Fibroblast of the conjunctiva (primary cell): ENCODE measurements at places on chromosomes 5 and 9.

DNA sequence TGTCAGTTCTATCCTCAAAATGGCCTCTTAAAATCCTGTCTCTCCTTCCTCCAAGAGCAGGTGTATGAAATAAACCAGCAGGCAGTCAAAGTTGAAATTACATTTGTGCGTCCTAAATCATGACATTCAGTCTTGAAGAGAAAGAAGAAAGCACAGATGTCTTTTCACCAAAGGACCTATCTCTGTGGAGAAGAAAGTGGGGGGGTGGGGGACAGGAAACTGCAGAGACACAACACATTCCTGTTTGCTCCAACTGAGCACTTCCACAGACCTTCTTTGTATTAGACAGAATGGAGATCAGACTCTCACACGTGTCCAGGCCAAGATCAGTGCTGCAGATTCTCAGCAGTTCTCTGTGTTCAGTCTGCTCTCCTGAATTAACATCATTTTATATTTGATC, 471.9 kb upstream of the RGMB start:
- DNase-seq, result no peak

DNA sequence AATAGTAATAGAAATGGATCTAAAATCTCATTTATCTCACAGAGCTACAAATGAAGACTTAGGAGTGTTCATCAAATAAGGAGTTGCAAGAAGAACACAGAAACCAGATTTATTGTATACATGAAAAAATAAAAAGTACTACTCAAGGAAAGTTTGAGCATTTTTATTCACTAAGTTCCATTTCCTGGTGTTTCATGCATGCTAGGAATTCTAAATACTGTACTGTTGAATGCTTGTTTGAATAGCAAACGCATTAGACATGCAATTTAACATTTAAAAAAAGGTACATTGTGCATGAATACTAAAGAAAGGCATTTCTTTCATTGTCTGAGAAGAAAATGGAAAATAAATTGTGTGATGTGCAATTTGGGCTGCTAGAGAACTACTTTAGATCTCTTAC, 52.1 kb downstream of the C6 start:
- DNase-seq, result no peak

DNA sequence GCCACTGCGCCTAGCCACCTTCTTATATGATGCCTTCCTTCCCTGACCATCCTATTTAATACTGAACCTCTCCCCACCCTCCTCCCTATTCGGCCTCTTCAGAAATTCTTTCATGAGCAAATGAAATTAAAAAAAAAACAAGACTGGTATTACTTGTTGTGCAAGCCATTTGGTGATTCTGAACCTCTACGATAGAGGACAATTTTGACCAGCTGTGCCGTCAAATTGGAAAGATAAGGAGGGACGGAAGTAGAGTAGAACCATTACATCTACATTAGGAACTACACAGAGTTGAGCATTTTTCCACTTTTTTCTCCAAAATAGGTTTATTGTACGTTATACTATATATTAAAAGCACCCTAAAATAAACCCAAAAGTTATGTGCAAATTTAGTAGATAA, 2.9 kb downstream of the DHX29 start:
- DNase-seq, result no peak

- peak; percentile 45 for DNase-seq
Measured at GRCh38 chr9:121738968-121739367, 87.5 kb downstream of the DAB2IP start.

DNA sequence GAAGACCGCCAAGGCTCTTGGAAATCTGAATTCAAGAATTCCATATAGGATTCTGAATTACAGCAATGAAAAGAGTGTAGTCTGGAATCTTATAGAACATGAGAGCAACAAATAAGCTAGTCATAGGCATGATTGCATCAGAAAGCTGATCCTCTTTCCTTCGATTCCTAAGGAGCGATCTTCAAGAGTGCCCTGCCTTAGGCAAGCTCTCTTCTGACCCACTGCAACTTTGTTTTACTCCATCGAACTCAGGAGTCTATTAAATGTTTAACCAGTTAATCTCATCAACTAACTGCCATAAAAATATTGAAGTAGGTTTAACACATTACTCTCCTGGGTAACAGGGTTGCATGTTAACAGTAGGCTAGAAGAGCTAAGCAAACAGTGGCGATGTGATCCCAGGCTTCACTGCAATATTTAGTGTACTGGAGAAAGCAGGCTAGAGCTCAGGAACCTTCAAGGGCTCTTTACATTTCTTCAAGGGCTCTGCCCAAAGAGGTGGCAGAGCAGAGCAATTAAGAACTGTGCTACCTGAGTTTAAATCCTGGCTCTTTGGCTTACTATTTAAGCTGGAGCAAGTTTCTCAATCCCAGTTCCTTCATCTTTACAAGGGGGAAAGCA, 146.3 kb downstream of the RORB start:
- DNase-seq, result no peak

GRCh38 chr9:117737721-117738226, 33.6 kb downstream of the TLR4 start:
- DNase-seq, result no peak

- DNase-seq, result no peak
Measured at GRCh38 chr5:9707732-9708462, 77.7 kb upstream of the TAS2R1 start.

GRCh38 chr9:35882263-35882848, 12.2 kb upstream of the OR13J1 start:
- peak; percentile 67 for DNase-seq

GRCh38 chr5:61307611-61308010, 24.4 kb upstream of the ZSWIM6 start:
- no peak for DNase-seq

DNA sequence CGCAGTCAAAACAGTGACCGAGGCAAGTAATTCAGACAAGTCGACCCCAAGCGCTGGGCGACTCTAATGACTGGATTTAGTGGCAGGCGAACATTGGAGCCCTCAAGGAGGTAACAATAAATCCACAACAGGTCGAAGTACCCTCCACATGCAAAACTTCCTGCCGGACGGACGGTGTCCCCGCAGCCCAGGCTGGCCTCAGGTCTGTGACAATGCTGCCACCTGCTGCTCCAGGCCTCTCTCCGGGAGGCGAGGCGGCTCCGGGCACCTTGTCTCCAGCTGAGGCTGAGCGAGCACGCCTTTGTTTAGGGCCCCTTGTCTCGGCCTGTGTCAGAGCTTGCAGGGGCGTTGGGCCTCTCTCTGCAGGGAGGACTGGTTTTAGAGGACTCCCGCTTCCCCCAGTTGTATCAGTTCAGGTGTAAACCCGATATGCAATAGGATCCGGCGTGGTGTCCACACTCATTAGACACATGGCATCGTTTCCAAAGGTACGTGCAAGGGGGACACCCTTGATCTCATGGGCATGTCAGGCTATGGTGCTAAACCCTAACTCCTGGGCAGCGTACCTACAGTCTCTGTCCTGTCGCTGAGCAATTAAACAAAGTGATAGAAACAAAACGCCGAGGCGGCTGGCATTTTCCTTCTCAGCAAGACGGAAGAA, 628.0 kb upstream of the ADAMTS16 start:
- DNase-seq, result no peak

- DNase-seq, result no peak
Measured at GRCh38 chr9:18675973-18676372, 202.0 kb downstream of the ADAMTSL1 start.

DNA sequence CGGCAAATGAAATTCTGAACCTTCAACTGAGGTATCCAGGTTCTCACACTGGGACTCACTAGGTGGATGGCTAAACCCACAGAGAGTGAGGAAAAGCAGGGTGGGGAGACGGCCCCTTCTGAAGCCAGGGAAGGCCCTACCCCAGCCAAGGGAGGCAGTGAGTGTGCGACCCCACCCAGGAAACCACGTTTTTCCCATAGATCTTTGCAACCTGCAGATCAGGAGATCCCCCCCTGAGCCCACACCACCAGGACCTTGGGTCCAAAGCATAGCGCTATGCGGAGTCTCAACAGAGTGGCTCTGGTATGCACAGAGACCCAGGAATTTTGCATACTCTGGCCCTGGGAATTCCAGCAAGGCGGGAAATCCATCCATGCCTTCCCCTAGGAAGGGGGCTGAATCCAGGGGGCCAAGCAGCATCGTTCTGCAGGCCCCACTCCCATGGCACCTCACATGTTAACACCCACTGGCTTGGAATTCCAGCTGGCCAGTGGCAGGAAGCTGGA, 19.9 kb downstream of the DTWD2 start:
- no peak for DNase-seq

- DNase-seq, result no peak
Measured at GRCh38 chr5:6393596-6394194, 15.3 kb upstream of the MED10 start.

DNA sequence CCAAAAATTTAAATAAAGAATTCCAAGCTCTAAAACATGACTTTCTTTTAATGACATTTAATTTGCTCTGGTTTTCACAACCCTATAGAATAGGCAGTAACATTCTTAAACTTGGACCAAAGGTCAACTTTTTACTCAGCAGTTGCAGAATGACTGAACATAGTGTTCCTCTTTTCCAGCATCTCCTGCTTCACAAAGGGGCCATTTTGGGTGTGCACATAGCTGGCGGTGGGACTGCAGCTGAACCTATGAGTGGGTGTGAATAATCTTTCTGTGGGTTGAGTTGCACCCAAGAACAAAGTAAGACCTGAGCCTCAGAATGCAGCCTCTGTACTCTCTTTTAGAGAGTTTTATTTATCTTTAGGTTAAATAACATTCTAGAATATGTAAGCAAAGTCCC, 96.9 kb upstream of the HAPLN1 start:
- DNase-seq, result no peak

GRCh38 chr9:95506428-95506677, 10.4 kb downstream of the PTCH1 start:
- DNase-seq, result no peak

DNA sequence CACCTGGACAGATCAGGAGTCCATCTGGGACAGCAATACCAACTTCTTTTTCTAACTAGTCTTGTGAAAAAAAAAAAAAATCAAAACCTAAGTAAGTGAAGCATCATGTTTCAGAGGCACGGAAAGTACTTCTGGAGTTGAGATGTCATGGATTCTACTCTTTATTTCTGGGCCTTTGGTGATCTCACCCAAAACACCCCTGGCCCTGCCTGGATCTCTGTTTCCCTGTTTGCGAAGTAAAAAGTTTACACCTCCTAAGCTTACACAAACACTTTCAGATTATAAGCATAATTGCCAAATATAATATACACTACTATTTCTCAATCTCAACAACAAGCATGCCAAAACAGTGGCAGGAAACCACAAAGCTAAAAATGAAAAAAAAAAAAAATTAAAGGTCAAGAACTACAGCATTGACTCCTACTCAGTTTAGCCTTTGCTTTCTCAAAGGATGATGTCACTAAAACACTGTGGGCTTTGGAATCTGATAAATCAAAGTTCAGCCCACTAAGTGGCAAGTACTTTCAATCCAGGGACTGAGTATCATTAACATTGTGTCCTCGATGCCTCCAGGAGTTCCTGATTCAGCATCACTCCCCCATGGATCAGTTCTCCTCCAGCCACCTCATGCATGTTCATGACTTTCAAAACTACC, 291.9 kb downstream of the NFIB start:
- peak; percentile 13 for DNase-seq

GRCh38 chr5:145768863-145769262, 66.3 kb downstream of the PRELID2 start:
- no peak for DNase-seq

GRCh38 chr9:18472841-18473251, 1.1 kb upstream of the ADAMTSL1 start:
- DNase-seq, result no peak

DNA sequence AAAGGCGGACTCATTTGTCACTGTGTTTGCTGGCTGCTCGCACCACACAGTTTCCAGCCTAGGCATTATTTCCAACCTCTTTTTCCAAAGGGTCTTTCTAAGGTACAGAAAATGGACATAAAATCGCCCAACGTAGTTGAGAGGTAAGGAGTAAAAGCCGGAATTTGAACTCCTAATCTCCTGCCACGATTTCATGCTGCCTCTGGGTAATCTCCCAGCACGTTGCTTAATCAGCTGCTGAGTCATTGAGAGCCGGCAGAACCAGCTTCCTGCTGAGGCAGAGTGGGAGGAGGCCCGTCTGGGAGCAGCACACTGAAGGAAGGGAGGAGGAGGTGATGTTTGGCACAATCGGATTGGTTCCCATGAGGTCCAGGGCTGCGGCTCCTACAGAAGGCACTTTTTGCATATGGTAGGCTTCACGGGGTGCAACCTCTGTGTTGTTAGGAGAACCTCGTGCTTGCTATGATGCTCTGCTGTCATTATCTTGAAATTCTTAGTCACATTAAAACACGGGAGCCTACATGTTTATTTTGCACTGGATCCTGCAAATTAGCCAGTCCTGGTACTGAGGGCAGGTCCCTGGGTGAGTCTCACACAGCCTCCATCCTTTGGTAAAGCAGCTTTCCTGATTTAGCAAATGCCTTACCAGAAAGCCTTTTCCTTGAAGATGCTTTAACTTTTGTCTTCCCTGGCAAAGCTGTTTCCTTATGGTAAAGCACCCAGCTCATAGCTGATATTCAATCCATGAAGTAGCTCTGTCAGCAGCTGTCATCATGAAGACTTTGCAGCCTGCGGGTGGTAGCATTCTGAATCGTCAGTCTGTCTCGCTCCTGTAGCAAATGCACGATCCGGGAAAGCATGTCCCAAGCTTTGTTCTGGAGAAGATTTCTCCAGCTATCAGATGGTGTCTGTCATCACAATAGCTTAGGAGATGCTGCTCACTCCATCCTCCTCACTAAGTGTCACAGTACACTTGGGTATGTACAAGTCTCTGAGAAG, 191.6 kb upstream of the MSX2 start:
- peak; percentile 89 for DNase-seq
